Activated T-cell treated with anti-CD3 and anti-CD28 coated beads for 1 hour (primary cell): ENCODE measurements at places on chromosomes 12 and 14.

DNA sequence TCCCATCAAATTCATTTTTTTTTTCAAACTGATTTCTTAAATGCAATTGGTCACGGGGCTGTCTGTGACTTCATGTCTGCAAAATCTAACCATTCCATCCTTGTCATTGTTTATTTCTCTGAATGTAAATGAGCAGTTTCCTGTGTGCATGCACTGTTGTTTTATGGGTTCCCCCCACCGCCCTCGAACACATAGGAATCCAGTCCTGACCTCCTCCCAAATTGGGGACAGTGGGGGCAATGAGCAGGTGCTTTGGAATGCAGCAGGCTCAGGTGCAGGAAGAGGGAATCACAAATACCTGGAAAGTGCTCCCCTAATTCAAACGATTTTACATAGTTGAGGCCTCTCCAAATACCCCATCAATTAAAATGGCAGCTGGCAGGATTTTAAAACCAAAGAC, 62.6 kb upstream of the ESRRB start:
- no peak for DNase-seq

- no peak for DNase-seq
Measured at GRCh38 chr14:76958980-76959710, 69.4 kb downstream of the IRF2BPL start.

DNA sequence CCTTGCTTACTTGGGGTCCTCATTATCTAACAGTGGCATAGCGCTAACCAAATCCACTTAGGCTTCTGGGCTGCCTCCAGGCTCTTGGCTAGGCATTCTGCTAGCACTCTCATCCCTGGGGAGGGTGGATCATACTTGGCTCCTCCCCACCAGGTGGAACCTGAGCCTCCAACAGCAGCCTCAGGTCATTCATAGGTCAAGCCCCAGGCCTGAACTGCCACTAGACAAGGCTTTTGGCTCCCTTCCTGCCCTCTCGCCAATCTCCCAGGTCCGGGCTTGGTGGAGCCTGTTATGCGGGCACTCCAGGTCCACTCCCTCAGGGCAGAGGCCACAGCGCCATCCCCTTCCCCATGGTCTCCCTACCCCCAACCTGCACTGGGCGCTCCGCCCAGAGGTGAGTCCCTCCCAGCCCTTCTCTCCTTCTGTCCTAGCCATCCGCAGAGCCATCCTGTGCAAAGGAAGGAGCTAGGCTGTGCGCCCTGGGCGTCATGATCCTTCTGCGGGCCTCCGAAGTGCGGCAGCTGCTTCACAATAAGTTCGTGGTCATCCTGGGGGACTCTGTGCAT, 154.9 kb upstream of the AMIGO2 start:
- no peak for DNase-seq

DNA sequence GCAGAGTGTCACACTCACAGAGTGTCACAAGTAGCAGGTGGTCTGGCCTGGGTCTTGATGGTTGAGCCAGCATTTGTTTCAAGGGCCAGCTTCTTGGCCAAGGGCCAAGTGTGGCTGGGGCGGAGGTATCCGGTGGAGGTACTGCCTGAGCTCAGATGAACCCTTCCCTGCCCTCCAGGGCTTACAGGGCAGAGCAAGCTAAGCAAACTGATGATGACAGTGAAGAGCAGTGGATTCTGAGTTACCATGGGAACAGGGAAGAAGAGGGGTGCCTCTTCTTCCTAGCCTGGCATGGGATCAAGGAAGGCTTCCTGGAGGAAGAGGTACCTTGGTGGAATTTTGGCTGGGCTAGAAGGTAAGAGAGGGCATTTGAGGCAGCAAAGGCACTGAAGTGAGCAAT, 35.7 kb downstream of the MVK start:
- no peak for DNase-seq

DNA sequence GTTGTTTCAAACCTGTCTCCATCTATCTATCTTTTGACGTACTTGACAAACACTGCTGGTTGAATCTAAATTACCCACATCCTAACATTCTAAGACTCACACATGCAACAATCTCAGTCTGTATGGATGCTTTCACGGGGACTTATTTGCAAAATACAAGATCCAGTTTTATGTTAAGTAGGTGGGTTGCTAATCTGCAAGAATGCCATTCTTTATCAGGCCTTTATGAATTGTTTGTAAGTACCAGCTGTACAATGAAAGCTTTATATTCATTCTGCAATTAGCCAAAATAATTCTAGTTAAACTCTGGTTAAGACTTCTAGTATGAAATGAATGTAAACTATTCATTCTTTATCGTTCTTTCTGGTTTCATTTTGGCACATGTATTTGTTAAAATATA, 135.1 kb downstream of the NAV3 start:
- no peak for DNase-seq
